Sciatic nerve (tissue), 2 donors: ENCODE measurements at places on chromosomes 16 and 17. TPM values are rescaled to one million over a fixed set of nuclear protein-coding genes. Genes with fewer than 3 reads are reported as not detected.

GRCh38 chr16:12998361-12999085, 97.1 kb downstream of the SHISA9 start:
- no peak for DNase-seq

DNA sequence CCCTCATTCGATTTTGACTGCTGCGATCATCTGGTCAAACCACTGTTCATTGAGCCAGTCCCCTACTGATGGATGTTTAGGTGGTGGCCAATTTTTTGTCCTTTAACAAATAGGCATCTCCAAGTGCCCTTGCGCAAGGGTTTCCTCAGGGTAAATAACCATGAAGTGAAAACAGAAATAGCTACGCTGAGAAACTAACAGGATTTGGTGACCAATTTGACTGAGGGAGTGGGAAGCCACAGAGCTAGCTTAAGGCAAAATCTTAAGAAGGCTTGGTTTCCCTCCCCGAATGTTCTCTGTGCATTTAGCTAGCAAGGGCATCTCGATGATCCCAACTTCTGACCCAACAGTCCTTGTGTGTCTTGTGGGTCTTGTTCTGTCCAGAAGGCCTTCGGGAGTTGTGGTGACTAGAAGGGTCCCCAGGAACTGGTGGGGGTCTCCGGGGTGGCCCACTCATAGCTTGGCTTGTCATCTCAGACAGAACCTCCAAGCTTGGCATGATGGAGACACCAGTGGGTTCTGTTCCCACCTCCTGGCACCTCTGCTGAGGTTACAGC, 117.2 kb downstream of the SOCS1 start:
- no peak for DNase-seq

Gene CYGB
- 57.7 TPM for total RNA-seq

Gene CSH2
- total RNA-seq, result not detected
